Neural crest cell (in vitro differentiated cells): ENCODE measurements at places on chromosomes 11 and 22. TPM values are rescaled to one million over a fixed set of nuclear protein-coding genes. Genes with fewer than 3 reads are reported as not detected.

- DNase-seq: no peak
These were observed 865.1 kb upstream of the CNTN5 start for GRCh38 chr11:98155696-98156095.

GRCh38 chr11:67539550-67539949 lies 16.3 kb upstream of the CABP2 start:
- DNase-seq: no peak

GRCh38 chr11:65778901-65779668 lies 1.7 kb downstream of the AP5B1 start:
- no peak for DNase-seq

GRCh38 chr22:18905540-18906409 lies at the start of gene DGCR6:
TSS of gene DGCR6 (plus strand) at chr22:18906320. CDS start at chr22:18906375, 55 bp downstream.
- DNase-seq: no peak

GRCh38 chr11:67500831-67501715 lies 4.1 kb downstream of the PITPNM1 start:
- DNase-seq: no peak

DNA sequence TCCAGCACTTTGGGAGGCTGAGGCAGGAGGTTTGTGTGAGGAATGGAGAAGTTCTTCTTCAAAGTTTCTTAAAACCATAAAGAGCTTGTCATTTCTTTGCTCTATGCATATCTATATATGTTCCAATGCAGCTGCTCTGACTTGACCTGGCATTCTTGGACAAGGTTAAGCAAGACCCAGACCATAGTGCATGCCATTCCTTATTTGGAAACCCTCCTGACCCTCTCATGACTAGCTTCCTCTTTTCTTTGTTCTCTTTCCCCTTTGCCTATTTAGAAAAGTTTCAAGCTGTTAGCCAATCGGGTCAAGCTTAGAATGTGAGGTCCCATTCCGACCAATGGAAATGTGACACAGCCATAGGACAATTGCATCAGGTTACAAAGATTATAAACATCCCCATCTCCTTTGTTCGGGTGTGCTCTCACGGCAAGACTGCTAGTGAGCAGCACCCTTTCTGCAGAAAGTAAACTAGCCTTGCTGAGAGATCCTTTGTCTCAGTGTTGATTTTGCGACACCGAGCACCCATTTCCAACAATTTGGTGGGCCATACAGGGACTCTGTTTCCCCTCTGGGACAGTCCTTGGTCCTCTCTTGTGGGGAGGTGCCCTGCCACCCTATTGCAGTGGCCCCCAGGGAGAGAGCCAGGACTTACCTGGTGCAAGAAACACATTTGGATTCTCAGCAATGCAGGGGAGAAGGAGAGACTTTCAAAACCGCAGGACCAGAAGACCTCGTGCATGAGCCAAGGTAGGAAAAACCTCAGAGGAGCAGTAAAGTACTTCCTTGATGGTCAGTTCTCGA lies 39.9 kb upstream of the ANO1 start:
- DNase-seq: no peak

DNA sequence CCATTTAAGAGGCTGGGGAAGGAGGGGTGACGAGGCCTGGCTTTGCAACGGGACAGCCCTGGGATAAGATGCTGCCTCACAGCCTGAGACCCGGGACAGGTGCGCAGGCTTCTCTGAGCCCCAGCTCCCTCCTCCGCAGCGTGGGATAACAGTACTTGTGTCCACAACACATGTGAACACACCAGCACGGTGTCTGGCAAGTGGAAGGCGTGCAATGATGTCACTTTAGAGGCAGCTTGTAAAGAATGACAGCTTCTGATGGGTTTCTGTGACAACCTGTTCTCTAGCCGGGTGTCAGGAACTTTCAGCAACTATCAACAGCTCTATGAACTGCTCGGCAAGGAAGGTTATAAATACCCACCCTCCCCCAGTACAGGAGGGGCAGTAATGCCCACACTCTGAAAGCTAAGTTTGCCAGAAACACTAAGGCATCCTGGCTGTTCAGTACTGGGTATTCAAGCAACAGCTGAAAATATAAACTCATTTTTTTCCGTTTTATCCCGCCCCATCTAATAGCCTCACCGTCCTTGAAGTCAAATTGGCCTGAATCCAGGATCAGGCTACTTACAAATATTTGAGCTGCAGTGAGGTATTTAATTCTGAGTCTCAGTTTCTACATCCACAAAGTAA lies 59.7 kb downstream of the MYH9 start:
- no peak for DNase-seq

GRCh38 chr11:117087446-117087845 lies 10.8 kb downstream of the SIK3 start:
- DNase-seq: no peak

GRCh38 chr11:79441461-79441875 lies 638 bp upstream of the TENM4 start:
- DNase-seq: no peak

- DNase-seq: no peak
These were observed 1.8 kb downstream of the SLC16A8 start for GRCh38 chr22:38081941-38082828.

DNA sequence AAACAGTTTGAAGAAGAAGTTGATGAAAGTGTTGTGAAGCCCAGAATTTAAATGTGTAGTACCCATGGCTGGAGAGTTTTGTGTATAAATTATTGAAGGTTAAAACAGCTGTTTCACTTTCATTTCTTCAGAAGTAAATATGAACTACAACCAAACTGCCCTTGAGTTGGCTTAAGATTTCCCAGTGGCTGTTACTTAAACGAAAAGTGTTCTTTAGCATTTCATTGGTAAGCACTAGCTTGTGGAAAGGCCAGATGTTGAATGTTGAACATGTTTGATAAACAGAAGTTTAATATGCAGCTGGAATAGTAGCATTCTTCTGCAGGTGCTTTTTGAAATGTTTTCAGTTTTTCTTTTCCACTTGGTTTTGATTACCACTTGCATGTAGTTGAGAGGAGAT lies 83.2 kb upstream of the TNRC6B start:
- no peak for DNase-seq

DNA sequence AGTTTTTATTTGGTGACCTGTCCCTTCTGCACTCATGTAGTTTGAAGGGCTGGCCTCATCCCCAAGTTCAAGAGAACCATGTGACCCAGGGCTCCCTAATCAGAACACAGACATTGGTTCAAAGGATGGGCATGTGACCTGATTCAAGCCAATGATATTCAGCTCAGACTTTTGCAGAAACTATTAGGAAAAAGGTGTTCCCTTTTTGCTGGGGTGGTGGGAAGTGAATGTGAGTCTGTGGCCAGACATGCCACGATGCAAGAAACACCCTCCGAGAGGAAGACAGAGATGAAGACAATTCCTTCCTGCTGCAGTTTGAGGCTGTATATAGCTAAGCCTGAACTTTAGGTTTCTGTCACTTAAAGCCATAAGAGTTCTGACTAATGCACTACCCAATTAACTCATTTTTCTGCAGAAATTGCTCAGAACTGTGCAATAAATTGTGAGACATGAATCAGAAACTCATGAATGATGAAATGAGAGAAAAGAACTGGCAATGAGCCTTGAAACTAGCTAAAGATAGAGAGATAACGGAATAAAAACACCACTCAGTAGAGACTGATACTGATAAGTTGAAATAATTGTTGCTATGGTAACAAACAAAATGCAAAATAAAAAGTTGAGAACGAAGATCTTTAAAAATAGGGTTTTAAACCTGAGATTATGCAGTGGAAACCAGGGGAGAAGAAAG lies 9.2 kb upstream of the MAPK1 start:
- no peak for DNase-seq

DNA sequence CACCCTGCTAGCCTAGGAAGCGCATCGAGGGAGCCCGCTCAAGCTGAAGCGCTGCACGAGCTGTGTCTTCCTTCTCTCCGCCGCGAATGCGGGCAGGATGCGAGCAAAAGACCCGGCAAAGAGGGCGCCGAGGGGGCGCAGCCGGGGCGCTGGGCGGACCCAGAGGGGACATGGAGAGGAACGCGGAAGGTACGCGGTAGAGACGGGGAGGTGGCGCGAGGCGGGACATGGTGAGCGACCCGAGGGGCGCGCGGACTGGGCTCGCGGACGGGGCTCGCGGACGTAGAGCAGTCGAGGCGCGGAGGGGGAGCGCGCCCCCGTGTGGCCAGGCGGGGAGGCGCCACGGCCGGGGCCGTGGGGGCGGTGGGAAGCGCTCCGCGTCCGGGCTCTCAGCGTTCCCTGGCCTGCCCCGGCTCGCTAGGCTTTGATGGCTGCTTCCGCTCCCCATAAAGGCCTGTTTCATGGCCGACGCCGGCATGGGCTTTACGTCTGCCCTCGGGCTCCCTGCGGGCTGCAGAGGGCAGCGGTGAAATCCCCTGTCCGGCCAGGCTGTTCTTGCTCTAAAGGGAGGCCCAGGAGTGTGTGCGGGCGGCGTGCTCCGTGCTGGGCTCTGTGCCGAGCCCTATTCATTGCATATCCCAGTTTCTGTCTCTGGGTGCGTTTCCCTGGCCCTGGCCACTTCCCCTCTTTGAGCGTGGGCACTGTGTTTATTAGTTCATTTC lies 31.2 kb upstream of the TRIM29 start:
- peak; percentile 86 for DNase-seq

GRCh38 chr22:39251762-39252460 lies 7.1 kb upstream of the PDGFB start:
- DNase-seq: no peak

DNA sequence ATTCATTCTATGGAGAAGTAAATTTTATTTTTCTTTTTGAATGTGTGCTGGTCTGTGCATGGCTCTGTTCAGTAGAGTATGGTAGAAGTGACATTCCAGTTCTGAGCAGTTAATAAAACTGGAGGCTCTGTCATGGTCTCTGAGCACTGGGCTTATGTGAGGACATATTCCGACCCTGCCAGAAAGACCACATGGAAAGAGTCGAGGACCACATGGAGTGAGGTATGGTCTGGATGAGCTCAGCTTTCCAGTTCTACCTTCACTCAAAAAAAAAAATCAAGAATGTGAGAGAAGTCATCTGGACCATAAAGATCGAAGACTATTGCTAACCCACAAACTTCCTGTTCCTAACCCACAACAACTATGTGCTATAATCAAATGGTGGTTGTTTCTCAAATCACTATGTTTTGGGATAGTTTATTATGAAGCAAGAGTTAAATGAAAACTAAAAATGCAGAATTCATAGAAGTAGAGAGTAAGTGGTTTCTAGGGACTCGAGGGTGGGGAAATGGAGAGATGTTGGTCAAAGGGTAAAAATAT lies 534.2 kb upstream of the ANO5 start:
- DNase-seq: no peak

Gene PIWIL4
- 0.68 and 0.72 TPM in 2 replicates for total RNA-seq

Gene LMO1
- 1.5 and 1.8 TPM in 2 replicates for total RNA-seq

Gene LMNTD2
- 1.8 and 2.2 TPM in 2 replicates for total RNA-seq

Gene CRYBB3
- not detected in 2 replicates for total RNA-seq

Gene INCENP
- 162 and 166 TPM in 2 replicates for total RNA-seq

Gene POU2F3
- not detected in 2 replicates for total RNA-seq

Gene OR8K5
- not detected in 2 replicates for total RNA-seq

Gene SLC5A12
- 3.4 and 4.1 TPM in 2 replicates for total RNA-seq

Gene ZNF70
- total RNA-seq: 11.4 and 13.0 TPM in 2 replicates

Gene IFITM5
- total RNA-seq: not detected in 2 replicates
